ENCODE measurements at places on chromosomes 6 and 20.

DNA sequence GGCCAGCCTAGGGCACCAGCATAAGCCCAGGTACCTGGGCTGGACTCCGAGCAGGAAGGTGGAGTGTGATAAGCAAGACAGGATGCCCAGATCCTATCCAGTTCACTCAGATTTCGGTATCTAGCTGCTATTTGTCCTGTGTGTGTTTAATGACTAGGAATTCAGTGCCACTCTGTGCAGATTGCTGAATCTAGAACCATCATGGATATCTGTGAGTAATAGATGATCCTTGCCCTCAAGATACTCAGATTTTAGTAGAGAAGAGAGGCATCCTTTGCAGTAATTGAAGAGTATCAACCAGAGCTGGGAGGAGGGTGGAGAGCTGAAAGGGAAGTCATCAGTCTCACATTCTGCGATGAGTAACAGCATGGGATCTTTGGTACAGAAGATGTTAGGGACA is 155.0 kb upstream of the ARID1B start:
- DNase-seq = no peak

DNA sequence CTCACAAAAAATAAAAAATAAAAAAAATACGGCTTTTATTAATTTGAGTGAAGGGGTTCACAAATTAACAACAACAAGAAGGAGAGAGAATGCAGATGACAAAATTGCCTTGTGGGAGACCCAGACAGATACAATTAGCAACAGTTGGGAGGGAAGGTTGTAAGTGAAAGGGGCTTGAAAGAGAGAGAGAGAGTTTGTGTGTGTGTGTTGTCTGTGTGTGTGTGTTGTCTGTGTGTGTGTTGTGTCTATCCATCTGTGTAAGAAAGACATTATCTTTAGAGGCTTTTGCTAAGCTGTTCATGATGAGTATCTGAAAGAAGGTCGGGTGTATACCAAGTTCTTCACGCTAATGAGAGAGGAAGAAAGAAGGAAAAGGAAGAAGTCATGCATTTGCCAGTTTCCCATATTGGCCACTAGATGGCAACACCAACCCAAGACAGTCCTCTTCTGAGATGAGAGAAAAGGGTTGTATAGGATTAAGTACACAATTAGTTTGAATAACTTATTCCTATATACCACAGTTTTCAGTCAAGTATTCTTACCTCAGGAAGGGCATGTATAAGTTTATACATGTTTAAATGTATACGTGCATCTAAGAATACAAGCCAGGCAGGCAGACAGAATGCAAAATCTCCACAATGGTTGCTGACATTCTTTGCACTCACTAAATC is 63.7 kb upstream of the CD2AP start:
- DNase-seq = peak; percentile 61

DNA sequence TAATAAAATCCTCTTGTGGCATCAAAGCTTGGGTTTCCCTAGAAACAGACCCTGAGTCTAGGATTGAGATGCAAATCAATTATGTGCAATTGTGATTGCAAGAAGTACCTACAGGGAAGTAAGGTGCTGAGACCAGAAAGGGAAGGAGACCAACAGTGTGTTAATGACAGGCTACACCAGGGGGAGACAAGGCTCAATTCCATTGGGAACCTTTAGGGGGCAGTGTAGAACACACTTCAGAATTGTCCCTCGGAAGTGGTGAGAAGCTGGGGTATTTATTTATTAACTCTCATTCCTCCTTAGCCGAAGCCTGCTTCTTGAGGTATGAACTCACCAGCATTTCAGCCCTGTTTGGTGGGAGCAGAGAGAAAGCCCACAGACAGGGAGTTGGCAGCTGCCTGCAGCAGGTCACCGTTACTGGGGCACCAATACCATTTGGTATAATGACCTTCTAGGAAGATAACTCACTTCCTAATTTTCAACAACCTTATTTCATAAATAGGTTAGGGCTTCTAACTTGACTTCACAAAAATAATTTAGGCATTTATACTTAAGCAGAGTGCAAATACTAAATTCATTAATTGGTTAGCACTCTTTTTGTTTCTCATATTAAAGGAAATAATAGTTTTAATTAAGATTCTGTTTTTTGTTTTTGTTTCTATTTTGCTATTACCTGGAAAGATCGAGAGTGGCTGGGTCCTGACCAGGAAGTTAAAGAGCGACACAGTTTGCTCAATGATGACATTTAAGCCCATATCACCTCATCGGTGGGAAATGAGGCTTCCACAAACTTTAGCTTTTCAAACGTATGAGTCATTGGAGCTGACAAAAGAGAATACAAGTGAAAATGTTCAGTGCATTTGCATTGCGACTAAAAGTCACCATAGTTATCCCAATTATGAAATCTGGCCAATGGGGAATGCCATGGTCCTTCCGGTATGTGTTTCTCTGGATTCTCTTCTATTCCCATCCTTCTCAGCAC is 94.8 kb downstream of the BTBD3 start:
- no peak for DNase-seq

DNA sequence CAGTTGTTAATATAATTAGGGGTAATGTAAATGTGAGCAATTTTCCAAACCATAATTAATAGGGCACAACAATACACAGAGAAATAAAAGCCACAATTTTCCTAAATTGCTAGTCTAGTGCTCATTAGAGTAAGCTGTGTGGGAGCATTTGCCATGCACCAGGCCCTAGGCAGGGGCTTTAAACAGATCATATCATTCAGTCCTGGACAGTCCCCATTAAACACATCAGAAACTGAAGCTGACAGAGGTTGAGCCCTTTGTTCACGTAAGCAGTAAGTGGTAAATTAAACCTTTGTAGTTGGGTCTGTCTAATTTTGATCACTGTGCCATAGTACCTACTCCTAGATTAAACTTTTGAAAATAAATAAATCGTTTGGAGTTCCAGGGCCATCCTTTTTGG is 931.1 kb downstream of the C6orf118 start:
- no peak for DNase-seq

- DNase-seq = peak; percentile 18
Observed at GRCh38 chr6:23176883-23177282, 607.5 kb downstream of the HDGFL1 start.

- no peak for DNase-seq
Observed at GRCh38 chr20:45246109-45246508, 8.3 kb downstream of the SLPI start.

DNA sequence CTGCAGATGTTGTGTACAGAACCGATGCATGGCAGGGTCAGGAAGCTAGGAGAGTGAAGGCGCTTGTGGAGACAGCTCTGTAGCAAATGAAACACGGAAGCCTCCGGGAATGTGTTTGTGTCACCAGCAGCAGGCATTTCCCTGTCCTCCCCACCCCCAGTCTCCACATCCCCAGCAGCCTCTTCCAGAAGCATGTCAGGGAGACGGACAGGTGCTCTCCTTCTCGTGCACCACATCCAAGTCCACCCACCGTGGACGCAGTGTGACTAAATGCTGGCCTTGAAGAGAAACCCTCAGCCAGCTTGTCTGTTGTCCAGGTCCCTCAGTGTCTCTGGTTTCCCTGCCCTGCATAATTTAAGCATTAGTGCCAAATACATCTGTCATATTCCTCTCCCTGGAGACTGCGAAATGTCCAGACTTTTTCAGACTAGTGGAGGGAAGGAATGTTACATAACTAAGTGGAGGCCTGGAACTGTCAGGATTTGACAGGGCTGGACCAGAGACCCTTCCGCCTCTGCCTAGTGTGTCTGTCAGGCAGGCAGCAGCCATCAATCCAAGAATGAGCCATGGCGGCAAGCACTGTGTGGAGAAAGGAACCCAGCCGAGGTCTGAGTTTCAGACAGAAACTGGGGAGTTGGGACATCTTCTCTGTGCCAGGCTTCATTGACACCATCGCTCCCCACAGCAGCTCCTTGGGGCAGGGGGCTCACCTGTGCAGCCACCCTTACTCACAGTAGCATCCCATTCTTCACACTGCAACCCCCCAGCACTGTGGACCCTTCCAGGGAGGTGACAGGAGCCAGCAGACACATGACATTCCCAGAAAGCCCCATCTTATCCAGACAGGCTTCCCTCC is 26.6 kb upstream of the PI16 start:
- DNase-seq = no peak

DNA sequence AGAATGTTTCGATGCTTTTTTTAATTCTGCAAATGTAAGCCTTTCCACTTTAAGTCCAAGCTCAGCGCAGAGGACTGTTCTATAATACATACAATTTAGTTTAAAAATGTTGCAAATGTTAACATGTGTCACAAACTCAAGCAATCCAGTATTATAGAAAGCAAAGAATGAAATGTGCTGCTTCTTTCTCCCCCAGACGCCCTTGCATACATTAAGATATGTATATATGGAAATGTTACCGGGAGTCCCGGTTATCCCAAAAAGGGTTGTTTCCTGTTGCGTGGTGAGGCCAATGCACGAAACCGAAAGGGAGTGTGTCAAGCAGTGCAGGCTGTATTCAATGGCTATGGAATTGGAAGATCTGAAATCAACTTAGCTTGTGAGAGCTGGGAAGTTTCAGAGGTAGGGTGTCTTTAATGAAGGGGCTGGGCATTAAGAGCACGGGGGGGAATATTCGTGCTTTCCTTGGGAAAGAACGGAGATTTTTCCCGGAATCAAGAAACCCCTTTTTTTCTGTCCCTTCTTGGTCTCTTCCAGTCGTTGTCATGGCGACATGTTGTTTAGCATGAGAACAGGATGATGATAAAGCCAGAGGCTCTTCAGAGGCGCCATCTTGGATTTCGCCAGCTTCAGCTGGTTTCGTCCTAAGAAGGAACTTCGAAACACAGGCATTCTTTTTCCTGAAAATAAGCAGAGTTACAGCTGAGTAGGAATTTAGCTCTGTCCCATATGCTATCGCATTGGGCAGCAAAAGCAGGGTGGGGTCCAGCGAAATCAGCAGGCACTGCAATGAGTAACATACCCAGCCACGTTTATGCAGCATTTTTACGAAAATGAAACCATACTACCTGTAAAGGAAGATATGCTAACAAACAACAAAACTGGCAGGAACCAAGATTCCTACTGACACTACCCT is 10.1 kb upstream of the NQO2 start:
- peak; percentile 91 for DNase-seq

DNA sequence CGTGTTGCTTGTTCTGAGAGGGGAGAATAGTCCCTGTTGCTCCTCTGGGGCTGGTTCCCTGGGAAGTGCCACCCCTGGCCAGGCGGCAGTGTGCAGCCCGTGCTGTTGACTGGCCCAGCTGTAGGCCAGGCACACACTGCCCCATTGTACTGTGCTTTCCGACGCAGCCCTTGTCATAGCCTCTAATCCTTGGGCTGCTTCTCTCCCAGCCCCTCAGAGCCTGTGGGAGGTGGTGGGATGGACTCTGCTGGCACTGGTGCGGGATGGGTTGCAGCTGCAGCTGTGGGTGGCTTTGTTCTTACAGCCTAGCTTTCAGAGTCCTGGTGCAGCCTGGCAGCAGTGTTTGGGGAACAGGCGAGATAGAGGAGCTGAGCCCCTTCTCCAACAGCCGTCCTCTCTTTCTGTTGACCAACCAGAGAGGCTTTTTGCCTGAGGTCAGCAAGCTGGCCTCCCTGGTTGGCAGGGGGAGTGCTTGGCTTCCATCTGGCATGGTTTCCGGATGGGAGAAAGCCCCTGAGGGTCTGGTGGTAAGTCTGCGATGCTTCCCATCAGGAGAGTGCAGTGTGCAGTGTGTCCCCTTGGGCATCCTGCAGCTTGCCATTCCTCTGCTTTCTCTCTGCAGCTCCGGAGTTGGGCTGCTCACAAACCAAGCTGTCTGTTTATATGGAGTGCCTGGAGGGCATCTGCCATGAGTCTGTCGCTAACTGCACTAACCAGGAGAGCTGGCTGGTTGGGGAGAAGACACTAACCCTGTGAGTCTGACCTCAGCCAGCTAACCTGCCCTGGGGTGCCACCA is 12.1 kb downstream of the TJAP1 start:
- no peak for DNase-seq

DNA sequence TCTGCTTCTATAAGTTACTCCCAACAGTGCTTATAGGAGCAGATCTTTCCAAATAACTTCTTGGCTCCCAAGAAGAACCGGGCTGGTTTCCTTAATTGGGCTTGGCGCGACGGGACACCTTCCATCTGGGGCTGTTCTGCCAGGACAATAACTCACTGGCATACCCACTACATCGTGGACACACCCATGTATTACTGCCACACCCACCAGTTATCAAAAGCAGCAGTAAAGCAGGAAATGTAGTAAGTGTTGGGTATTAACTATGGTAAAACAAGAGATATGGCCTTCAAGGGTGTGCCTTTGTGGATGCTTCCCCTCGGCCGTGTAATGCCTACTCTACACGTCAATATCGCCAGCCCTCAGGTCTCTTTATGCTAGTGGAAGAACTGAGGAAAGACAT is 24.7 kb downstream of the CNKSR3 start:
- DNase-seq = peak; percentile 35

GRCh38 chr6:9982215-9982614 is 432.7 kb downstream of the TFAP2A start:
- DNase-seq = no peak

DNA sequence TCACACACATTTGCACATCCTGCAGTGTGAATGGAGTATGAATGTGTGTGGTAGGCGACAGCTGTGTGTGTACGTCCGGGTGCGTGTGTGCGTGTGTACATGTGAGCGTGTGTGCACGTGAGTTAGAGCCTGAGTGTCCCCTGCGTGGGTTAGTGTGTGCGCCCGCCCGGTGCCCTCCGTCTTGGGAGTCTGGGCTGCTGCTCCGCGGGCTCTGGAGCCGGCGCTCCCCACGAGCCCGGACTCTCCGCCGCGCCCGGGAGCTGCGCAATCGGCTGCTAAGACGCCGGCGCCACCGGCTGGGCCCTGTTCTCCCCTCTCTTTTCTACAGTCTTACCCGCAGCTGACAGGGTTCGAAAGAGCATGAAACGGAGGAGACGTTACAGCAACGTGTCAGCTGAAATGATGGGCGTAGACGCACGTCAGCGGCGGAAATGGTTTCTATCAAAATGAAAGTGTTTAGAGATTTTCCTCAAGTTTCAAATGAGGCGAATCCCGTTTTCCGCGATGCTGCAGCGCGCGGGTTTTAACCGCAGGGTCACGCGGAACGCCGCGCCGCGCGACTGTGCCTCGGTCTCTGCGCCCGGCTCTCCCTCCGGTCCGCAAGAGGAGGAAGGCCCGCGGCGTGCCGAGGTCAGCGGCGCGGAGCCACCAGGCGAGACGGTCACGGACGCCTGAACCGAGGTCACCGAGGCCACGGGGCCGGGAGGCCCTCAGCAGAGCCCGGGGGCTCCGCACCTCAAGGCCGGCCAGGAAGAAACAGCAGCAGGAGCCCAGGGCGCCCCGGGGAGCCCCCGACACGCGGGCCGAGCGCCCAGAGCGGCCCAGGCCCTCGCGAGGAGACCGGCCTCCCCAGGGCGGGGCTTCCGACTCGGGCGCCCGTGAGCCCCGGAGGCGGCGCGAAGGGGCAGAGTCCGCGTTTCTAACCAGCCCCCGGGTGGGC is 95.3 kb upstream of the BHLHE23 start:
- peak; percentile 48 for DNase-seq

- DNase-seq = no peak
Observed at GRCh38 chr20:2137552-2138201, 36.0 kb downstream of the STK35 start.

DNA sequence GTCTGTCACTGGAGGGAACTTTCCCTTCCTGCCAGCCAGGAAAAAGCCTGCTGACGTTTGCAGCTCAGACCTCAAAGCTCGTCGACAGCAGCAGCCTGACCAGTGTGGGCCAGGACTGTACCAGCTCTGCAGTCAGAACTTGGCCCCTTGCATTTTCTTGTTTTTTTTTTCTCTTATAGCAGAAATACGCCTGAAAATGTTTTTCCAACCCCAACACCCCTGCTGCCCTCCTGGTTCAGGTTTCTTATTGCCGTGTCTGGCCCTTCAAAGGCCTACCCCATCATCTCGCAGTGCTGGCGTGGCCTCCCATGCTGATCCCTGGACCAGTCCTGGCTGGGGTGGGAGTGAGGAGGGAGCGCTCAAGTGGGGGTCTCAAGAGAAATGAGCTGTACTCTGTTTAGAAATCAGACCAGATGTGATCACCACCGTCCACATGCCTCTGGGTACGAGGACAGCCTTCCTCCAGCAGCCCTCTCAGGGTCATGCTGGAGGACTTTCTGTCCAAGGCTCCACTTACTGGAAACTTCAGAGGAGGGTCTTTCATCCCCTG is 169.0 kb downstream of the FOXC1 start:
- DNase-seq = no peak
